Fibroblast of villous mesenchyme (primary cell): ENCODE measurements at places on chromosomes 6 and 20. TPM values are rescaled to one million over a fixed set of nuclear protein-coding genes. Genes with fewer than 3 reads are reported as not detected.

The TMEM217 gene
- total RNA-seq: 2.9 and 3.5 TPM in 2 replicates

The CPNE5 gene
- total RNA-seq: under 0.01 and 0.32 TPM in 2 replicates

The OR2H2 gene
- total RNA-seq: not detected in 2 replicates

The DEFB132 gene
- not detected in 2 replicates for total RNA-seq

The NKX2-4 gene
- total RNA-seq: not detected in 2 replicates

The SLC17A2 gene
- not detected in 2 replicates for total RNA-seq

The RREB1 gene
- total RNA-seq: 24.5 and 26.3 TPM in 2 replicates

The WFDC5 gene
- total RNA-seq: not detected in 2 replicates

The PKIB gene
- 12.2 and 13.8 TPM in 2 replicates for total RNA-seq

The EFHC1 gene
- total RNA-seq: 15.8 and 21.6 TPM in 2 replicates

The MEP1A gene
- total RNA-seq: not detected in 2 replicates

The LAMA4 gene
- 197 and 481 TPM in 2 replicates for total RNA-seq

The BNIP5 gene
- total RNA-seq: not detected in 2 replicates
